ENCODE measurements at places on chromosomes 7 and 10. TPM values are rescaled to one million over a fixed set of nuclear protein-coding genes. Genes with fewer than 3 reads are reported as not detected.

- peak; percentile 46 for DNase-seq
These were observed 615 bp downstream of the ARHGAP12 start for GRCh38 chr10:31927884-31928548.

GRCh38 chr7:25823571-25823970, 328.4 kb upstream of the NFE2L3 start:
- DNase-seq: no peak

DNA sequence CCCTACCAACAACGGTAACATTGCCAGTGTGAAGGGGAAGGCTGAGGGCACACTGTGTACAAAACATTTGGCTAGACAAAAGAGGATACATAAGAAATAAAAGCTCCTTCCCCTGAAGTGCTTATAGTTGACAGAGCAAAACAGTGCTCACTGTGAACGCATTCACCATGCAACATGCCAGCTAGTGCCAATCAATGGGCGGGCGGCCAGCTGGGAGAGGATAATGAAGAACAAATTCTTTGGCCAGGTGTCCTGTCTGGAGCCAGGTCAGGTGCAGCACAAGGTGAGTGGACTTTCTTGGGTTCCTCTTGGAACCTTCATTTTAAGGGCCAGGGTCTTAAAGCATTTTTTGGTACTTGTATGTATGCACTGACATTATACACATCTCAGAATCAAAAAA, 106.1 kb downstream of the ICA1 start:
- DNase-seq: no peak

GRCh38 chr10:4652111-4653010, 173.6 kb upstream of the AKR1E2 start:
- no peak for DNase-seq

- no peak for DNase-seq
These were observed 3.9 kb upstream of the SPAG6 start for GRCh38 chr10:22341190-22341925.

DNA sequence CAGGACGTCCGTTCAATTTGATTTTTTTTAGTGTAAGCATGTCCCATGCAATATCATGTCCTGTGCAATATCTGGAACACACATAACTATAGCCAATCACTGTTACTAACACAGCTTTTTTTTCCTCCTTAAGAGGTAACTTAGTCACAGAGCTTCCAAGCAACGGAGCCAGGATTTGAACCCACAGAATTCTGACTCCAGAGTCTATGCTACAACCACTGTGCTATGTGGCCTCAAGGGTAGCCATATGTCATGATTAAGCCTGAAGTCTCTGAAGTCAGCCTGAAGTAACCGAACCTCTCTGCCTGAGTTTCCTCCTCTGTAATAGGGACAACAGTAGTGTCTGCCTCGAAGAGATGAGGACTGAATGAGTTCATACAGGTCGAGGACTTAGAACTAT, 42.2 kb upstream of the TCF7L2 start:
- no peak for DNase-seq

DNA sequence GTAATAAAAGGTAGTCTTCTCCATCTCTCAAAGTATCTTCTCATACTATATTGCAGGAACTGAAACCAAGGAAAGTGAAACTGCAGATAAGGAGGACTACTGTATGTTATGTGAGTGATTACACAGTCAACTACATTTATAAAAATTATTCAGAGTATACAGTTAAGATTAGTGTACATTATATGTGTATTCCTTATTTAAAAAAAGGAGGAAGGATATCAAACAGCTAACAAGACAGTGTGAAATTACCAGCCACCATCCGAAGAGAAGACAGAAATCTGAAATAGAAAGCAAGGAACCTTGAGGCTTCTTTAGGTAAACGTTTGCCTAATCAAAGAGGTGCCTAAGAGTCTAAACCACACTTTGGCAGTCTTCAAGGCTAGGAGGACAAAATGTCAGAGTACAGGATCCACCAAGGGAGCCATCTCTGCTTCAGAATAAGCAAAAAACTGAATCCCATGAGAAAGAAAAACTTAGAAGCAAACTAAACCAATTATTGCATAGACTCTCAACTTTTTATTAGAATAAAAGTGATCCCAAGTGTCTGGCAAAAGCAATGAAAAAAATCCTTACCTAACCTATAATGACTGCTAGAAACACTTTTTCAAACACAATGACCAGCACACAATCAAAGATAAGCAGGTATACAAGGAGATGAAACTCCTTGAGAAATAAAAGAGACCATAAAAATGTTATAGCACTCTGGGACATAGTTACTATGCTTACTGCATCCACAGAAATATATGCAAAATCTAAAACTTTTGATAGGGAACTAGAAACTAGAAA, 6.4 kb downstream of the USP6NL start:
- DNase-seq: no peak

GRCh38 chr10:46019569-46020343, 10.7 kb downstream of the NCOA4 start:
- DNase-seq: no peak

- peak; percentile 57 for DNase-seq
These were observed 7.1 kb upstream of the C10orf105 start for GRCh38 chr10:71726580-71727104.

DNA sequence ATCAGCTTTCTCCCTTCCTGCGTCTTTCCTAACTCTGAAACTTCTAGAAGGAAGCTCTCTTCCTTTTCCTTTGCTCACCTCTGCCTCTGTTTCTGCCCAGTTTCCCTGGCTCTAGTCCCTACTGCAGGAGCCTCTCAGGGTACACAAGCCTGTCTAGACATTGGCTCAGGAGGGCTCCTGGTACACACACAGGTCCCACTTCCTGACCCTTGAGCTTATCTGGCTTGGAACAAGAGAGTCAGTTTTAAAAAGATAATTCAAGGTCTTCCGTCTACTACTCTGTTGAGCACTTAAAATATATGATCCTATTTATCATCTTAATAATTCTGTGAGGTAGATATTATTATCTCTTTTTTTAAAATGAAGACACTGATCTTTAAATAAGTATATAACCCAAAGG, 140.7 kb downstream of the RTKN2 start:
- DNase-seq: no peak

DNA sequence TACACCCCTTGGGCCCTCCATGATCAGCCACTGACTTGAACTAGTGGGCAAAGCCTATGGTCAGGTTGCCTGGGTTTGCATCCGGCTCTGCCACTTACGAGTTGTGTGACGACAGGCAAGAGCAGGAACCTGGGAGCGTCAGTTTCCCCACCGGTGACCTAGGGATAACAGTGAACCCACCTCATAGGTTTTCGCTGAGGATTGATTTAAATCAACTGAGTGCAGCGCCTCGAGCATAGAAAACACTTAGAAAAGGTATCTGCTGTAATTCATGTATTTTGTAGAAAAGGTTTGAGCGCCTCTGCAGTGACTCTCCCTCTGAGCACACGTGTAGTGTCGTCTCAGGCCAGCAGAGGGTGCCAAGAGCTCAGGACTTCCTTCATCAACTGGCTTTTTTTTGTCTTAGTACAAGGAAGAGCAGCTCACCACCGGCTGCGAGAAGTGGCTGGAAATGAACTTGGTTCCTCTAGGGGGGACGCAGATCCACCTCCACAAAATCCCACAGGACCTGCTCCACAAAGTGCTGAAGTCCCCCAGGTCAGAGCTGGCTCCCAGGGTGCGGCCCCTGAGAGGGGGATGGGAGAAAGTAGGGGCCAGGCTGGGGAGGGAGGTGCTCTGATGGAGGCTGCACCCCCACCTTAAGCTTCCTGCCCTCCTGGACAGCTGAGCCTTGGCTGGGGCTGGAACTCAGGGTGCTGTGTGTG, 27.7 kb downstream of the BTBD16 start:
- peak; percentile 47 for DNase-seq

- DNase-seq: no peak
These were observed 127.1 kb downstream of the KMT2E start for GRCh38 chr7:105141068-105141467.

- DNase-seq: no peak
These were observed 129.5 kb upstream of the PCGF5 start for GRCh38 chr10:91090761-91091529.

DNA sequence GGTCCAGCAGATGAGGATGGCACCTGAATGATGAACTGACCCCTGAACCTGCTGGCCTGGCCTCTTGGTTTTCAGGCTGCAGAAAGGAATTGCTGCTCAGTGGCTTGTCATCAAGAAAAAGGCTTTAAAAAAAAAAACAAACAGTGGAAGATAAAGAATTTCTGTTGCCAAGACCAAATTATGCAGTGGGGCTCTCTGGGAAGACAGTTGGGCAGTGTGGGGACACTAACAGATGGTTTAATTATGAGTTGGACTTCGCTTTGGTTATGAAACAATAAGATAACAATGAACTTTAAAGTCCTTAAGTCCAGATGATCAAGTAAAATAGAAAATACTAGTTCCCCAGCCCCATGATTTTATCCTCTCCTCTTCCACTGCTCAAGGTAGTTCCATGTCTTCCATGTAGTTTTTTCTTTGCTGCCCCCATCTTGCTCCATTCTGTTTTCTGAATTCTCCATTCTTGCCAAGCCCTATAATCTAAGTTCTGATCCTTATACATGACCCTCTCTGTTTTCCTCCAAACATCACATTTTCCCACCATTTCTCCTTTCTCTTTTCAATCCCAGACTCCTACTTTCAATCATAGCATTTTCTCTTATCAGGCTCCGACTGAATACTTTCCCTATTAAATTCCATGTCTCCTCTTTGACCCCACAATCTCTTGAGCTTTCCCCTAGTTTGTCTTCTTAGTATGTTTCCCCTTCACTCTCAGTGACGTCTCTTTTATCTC, 52.6 kb downstream of the ANK3 start:
- DNase-seq: no peak

Gene RAB19
- 2.0 TPM for polyA plus RNA-seq

Gene TRIM50
- polyA plus RNA-seq: not detected

Gene NFE2L3
- polyA plus RNA-seq: 6.5 TPM

Gene ALOX5
- 3.0 TPM for polyA plus RNA-seq

Gene TLX1
- not detected for polyA plus RNA-seq

Gene ZNF32
- 86.3 TPM for polyA plus RNA-seq

Gene SYT15
- 0.05 TPM for polyA plus RNA-seq

Gene VIPR2
- polyA plus RNA-seq: 0.61 TPM

All from CD8-positive, alpha-beta memory T cell (primary cell).